ENCODE measurements at places on chromosomes 6 and 20. TPM values are rescaled to one million over a fixed set of nuclear protein-coding genes. Genes with fewer than 3 reads are reported as not detected.

- no peak for DNase-seq
Measured at GRCh38 chr6:41466437-41466990, 79.7 kb upstream of the FOXP4 start.

- no peak for DNase-seq
Measured at GRCh38 chr6:3758842-3759144, 7.3 kb upstream of the PXDC1 start.

GRCh38 chr20:40506537-40506939, 182.5 kb downstream of the MAFB start:
- peak; percentile 75 for DNase-seq

- DNase-seq, result no peak
Measured at GRCh38 chr20:54665812-54666211, 190.4 kb downstream of the DOK5 start.

DNA sequence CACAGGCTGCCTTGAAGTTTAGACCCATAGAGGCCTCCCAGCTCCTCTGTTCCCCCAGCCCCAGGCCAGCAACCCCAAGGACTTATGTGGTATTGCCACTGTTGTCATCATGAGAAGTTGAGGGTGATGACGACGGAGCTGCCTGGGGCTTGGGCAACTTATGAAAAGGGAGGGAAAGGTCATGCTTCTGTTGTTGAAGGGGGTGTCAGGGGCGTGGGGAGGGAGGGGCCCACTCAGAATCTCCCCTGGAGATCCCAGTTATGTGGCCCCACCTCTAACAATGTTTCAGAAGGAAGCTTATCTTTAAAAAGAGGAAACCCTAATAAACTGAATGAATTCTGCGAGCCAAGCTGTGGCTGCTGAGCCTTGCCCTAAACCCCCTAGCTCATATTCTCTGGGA, 4.2 kb downstream of the ADTRP start:
- DNase-seq, result no peak

- DNase-seq, result no peak
Measured at GRCh38 chr6:150603176-150603575, 3.5 kb downstream of the PLEKHG1 start.

DNA sequence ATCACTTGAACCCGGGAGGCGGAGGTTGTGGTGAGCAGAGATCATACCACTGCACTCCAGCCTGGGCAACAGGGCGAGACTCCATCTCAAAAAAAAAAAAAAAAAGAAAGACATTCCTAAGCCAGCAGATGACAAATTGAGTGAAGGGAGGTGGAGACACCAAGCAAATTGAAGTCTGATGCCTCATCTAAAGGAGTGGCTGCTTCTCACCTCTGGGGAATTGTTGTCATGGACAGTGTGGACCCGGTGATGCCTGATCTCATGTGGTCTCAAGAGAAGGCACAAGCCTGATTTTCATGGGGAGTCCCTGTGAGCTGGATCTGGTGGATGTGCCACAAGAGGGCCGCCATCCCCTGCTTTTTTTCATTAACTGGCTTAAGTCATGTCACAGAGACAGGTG, 272.0 kb downstream of the ZNF217 start:
- no peak for DNase-seq

The TRIM40 gene
- not detected for total RNA-seq

- no peak for DNase-seq
Measured at GRCh38 chr20:58140787-58141425, 87.5 kb downstream of the ANKRD60 start.

The SNPH gene
- 36.5 TPM for total RNA-seq

- no peak for DNase-seq
Measured at GRCh38 chr6:45614488-45615285, 237.0 kb upstream of the SUPT3H start.

DNA sequence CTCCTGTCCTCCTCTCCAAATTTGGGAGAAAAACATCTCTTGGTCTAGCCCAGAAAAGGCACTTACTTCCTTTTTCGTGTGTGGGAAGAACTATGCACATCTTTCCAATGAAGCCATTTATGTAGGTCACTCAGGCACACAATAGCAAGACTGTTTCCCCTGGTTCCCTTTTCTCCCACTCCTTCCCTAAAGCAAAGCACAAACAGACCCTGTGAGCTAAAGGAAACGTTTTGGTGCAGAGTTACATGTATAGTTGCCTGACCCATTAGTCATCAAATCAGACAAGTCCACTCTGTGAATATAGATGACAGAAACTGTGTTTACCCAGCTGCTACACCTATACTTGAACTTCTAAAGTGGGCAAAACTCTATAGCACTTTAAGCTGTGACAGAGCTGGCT, 474.6 kb downstream of the COL12A1 start:
- DNase-seq, result peak; percentile 22
